T-cell (primary cell): ENCODE measurements at places on chromosomes 7 and 10.

- no peak for DNase-seq
Observed at GRCh38 chr10:90916392-90917237, 4.3 kb downstream of the ANKRD1 start.

GRCh38 chr7:37545619-37546534 is 97.2 kb upstream of the ELMO1 start:
- no peak for DNase-seq

GRCh38 chr10:98366062-98366530 is 48.9 kb downstream of the PYROXD2 start:
- no peak for DNase-seq

GRCh38 chr10:72250666-72251065 is 23.1 kb upstream of the DDIT4 start:
- no peak for DNase-seq

DNA sequence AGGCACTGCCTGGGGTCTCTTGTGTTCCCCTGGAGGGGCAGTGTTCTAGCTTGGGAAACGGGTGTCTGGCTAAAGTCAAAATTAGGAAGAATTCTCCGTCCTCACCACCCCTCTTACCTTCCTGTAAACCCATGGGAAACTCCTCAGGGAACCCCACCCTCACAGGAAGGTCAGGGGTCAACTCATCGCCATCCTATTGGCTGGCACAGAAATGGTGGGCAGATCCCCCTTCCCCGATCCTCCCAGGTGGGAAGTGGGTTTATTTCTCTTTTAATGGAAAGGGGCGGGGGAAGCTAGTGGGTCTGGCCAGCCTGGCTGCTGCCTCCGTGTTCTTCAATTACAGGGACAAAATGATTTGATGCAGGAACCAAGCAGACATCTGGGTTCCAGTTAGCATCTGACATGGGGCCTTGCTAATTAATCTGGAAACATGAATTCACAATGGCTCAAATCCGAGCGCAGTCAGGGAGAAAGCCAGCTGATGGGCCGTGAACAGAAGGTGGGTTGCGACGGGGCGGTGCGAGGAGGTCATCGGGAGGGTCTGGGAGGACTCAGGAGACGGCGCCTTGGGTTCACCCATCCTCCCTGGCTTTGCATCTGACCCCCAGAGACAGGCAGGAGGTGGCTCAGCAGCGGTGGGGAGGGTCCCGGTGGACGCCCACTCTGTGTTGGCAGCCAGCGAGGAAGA is 66.6 kb downstream of the SLIT1 start:
- no peak for DNase-seq

- peak; percentile 18 for DNase-seq
Observed at GRCh38 chr10:3666525-3667302, 118.3 kb downstream of the KLF6 start.

DNA sequence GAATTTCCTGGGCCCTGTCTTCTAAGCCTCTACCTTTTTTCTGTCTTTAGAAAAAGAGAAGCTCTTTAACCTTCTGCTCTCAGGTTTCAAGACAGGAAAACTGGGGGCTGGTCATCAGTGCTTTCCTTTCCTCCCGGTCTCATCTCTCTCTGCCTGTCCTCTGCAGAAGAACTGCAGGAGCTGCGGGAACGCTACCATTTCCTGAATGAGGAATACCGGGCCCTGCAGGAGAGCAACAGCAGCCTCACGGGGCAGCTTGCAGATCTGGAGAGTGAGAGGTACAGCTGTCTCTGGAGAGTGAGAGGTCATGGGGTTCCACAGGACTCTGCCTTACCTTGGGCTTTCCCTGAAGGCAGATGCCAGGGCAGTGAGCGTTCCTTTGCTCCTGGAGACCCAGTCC is 12.7 kb downstream of the CCDC136 start:
- no peak for DNase-seq

GRCh38 chr10:71549766-71550533 is 153.2 kb downstream of the CDH23 start:
- DNase-seq, result no peak

DNA sequence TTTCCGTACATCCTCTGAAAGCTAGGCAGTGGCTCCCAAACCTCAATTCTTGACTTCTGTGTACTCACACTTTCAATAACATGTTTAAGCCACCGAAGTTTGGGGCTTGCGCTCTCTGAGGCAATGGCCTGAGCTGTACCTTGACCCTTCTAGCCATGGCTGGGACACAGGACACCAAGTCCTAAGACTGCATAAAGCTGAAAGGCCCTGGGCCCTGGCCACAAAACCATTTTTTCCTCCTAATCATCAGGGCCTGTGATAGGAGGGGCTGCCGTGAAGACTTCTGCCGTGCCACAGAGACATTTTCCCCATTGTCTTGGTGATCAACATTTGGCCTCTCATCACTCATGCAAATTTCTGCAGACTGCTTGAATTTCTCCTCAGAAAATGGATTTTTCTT is 216.5 kb upstream of the TEX47 start:
- DNase-seq, result no peak

GRCh38 chr7:8823486-8823885 is 390.1 kb downstream of the NXPH1 start:
- no peak for DNase-seq

GRCh38 chr7:29194594-29195427 is at the start of gene CHN2:
Gene CHN2, plus strand, starts transcription at chr7:29194775.
- DNase-seq, result peak; percentile 44

DNA sequence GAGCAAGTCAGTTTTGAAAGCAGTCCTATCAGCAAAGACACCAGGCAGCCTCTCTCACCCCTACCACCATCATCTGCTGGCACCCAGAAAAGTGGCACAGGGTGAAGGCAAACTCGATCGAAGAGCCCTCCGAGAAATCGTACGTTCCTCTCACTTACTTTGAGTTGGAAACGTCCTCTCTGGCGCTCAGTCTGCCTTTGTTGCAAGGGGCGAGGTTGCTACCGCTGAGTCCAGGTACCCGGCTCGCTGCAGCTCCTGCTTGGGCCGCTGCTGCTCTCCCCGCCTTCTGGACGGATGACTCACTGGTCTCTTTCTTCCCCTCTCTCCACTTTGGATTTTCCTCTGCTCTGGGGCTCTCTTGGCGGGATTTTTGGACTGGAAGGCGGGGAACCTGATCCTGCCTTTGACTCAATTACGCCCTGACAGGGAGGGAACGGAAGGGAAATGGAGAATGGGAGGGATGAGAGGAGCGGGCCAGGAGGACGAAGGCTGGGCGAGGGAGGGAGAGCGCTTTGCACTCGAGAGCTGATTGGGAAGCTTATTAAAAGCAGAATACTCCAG is at the start of gene PTN:
Gene PTN (minus strand): TSS at position 453 of the 561 bp plus-strand sequence. CDS start 88,760 bp downstream, outside the sequence.
- DNase-seq, result no peak

DNA sequence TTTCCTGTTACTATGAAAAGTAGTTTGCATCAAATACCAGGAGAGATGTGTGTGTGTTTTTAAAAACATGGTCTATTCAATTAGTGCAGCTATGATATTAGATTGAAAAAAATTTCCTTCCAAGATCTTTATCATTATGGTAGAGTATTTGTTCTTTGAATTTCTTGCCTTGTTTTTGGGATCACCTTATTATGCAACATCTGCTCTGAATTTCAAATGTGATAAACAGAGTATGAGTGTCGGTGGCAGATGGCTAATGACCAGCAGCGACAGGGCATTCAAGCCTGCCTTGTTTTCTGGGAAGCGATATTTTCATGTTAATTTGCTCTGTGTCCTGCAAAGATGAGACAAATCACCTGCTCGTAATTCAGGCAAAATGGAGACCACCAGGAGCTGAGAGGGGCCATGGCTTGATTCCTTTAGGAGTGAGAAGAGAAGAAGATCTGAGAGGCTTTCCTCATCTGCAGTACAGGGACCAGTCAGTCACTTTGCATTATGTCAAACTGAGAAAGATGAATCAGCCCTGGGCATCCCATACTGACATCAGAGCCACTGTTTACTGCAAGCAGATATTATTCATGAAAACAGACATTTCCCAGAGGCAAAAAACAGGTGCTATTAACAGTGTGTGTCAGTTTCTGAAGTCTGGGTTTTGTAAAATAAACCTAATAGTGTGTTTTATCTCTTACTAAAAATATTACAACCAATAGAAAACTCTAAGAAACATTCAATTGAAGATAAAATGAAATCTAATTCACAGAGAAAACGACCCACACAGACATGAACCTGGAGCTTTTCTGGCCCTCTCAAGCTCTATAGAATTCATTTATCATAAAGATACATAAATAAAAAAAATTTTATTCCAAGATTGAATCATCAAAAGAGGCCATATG is 67.6 kb downstream of the CDK6 start:
- no peak for DNase-seq

- DNase-seq, result no peak
Observed at GRCh38 chr7:36683695-36684357, 40.5 kb downstream of the AOAH start.

DNA sequence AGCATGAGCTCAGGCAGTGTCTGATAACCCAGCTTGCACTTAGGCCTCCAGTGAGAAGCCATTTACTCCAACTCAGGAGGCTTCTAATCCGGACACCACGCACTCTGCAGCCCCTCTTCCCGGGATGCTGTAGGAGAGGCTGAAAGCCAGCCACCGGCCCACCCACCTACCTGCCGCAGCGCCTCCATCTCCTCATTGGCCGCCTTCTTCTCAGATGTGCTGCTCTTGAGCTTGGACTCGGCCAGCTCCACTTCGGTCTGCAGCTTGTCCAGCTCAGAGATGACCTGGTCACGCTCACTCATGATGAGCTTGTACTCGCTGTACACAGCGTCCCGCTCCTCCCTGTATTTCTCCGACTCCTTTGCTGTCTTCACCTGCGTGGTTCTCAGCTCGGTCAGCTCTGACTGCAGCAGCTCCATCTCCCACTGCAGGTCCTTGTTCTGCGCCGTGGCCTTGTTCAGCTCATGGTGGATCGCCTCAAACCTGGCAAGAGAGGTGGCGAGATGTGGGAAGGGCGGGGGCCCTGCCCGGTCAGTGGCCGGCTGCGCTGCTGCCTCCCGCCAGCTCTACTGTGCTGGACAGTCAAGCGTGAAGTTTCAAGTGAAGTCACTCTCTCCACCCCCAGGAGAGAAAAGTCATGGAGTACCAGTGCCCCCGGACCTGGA is 84.7 kb downstream of the DLG5 start:
- DNase-seq, result no peak

- no peak for DNase-seq
Observed at GRCh38 chr7:49520951-49521350, 252.5 kb upstream of the VWC2 start.

- no peak for DNase-seq
Observed at GRCh38 chr7:112201411-112201810, 4.8 kb downstream of the DOCK4 start.

GRCh38 chr7:122438492-122438891 is 133.9 kb upstream of the FEZF1 start:
- no peak for DNase-seq

- DNase-seq, result no peak
Observed at GRCh38 chr7:92498557-92498956, 20.8 kb upstream of the ERVW-1 start.

DNA sequence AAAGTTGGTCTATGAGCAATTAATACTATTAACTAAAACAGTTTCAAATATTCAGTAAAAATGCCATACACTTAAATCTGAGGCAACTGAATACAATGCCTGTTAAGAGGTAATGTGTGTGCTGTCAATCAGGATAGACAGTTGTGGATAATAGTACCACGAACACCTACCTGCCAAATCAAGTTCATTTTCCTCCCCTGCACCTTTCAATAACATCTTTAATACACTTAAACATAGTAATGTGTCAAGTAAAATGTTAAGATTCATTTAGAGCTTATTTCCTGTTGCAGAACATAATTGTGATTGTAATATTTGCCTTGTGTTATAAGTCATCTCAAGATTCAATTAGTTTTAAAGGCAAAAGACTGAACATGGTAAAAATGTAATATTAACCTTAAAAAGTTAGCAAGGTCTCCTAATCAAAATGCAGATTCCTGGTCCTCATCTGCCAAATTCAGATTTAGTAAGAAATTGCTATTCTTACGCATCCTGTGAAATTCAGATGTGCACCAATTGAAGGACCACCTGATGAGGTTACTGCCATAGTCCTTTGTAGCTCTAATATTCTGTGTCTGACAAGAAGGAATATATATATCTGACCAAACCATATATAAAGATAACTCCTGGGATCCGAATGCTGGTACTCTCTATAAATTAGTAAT is 37.1 kb downstream of the COL1A2 start:
- no peak for DNase-seq

DNA sequence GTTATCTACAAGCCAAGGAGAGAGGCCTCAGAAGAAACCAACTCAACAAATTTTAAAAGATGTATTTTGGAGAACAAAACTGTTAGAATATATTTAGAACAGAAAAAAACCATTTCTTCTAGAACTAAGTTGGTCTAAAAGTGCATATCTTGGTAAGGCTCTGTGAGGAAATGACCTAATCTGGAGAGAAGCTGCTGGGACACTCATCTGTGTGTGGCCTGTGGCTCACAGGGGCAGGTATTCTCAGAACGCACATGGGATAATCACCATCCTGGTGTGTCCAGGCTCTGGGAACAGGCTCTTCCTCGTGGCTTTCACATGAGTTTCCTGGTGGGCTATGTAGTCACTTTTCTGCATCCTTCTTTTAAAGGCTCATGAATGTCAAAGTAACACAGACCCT is 38.1 kb upstream of the PRSS1 start:
- DNase-seq, result no peak

- no peak for DNase-seq
Observed at GRCh38 chr7:132122901-132123300, 453.4 kb downstream of the PLXNA4 start.

DNA sequence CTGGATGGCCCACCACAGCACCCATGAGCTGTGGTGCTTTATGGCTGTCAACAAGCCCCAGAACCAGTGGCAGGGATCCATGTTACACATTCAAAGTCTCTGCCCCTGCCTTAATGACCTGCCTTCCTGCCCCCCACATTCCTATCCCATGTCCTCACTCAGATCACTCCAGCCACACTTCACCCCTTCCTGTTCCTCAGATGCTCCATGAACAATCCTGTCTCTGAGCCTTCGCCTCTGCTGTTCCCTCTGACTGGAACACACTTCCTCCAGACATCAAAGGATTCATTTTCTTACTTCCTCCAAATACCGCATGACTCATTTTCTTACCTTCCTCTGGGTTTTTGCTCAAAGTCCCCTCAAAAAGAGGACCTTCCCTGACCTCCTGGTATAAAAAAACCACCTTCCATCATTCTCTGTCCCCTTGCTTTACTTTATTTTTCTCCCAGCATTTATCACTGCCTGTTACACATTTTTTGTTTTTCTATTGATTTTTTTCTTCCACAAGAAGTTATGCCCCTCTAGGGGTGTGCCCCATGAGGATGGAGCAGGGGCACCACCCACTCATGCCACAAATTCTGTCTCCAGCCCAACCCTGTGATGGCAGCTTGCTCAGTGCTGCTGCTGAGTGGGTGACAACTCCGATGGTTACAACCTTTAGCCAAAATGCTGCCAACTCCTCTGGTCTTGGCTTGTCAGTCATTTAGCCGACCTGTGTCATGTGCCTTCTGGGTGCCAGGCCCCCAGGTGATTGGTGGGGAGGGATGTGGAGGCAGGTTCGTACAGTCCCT is 18.2 kb downstream of the COL13A1 start:
- DNase-seq, result no peak

GRCh38 chr10:116826803-116827202 is 22.5 kb upstream of the ENO4 start:
- no peak for DNase-seq
